Epithelial cell of proximal tubule (primary cell): ENCODE measurements at places on chromosomes 7 and 10. TPM values are rescaled to one million over a fixed set of nuclear protein-coding genes. Genes with fewer than 3 reads are reported as not detected.

Gene SUPV3L1
- 29.0 and 38.0 TPM in 2 replicates for total RNA-seq

GRCh38 chr7:23687011-23687410 is 7.0 kb downstream of the FAM221A start:
- DNase-seq, result no peak

DNA sequence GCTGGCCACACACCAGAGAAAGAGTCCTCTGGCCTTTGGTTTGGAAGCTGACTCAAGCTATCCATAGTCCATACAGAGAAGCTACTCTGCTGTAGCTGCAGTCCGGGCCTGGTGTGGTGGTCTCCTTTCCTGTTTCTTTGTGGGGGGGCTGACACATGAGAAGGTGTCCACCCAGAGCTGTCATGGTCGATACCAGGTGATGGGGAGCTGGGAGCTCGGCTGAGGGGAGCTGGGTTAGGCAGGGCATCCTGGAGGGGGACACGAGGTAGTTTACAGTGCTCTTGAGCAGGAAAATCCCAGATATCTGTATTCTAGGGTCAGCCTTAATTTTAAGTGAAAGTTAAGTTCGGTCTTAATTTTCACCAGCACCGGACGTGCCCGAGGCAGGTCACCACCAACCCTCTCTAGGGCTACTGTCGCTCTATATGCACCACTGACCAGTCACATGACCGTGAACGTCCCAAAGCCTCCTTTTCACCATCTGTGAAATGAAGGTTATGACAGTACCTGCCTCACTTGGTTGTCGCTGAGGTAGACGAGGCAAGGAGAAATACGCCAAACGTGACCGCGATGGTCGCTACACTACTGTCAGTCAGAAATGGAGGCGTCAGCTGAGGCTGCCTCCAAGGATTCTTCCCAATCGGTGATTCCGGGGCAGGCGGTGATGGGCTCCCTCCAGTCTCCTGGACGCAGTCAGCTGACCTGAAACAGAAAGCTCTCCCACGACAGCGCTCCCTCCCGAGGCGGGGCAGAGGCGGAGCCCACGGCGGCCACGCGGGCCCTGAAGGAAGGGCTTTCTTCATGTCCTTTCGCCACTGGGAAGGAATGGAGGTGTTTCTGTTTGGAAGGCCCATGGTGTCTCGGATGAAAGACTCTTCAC is 69.4 kb upstream of the SHH start:
- no peak for DNase-seq

DNA sequence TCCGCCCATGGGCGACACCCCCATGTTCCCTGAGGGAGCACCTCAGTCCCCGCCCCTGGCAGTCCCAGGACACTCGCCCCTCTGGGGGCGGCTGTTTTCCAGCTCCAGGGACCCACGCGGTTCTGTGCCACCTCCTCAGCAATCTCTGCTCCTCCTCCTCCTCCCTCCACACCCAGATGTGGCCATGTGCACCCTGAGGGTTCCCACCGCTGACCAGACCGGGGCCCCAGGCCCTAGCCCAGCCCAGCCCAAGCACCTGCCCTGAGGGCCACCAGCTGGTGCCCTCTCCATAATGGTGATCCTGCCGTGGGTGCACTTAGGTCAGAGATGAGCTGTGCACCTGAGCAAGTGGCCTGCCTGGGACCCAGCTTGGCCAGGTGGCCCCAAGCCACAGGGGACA is 25.1 kb downstream of the AP5Z1 start:
- DNase-seq, result no peak

GRCh38 chr7:121385800-121386179 is 10.3 kb downstream of the FAM3C start:
- DNase-seq, result no peak

GRCh38 chr10:29069941-29070340 is 218.9 kb upstream of the LYZL1 start:
- no peak for DNase-seq

DNA sequence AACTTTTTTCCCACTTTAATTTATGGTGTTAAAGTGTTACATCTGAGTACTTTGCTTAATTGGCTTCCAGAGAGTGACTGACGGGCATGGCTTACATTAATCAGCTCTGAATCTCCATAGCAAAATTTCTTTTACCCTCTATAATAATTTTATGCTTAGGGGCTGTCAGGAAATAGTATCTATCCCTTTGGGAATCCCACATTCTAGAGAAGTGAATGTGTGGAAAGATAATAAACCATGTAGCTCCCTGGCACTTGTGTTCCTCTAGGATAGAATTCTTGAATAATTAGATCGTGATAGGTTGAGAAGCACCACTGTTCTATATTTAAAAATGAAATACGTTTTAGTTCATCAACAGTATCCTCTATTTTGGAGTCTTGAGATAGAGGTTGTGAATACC is 89.6 kb downstream of the DNAJB9 start:
- DNase-seq, result no peak

Gene BUD31
- total RNA-seq, result 134 and 136 TPM in 2 replicates

DNA sequence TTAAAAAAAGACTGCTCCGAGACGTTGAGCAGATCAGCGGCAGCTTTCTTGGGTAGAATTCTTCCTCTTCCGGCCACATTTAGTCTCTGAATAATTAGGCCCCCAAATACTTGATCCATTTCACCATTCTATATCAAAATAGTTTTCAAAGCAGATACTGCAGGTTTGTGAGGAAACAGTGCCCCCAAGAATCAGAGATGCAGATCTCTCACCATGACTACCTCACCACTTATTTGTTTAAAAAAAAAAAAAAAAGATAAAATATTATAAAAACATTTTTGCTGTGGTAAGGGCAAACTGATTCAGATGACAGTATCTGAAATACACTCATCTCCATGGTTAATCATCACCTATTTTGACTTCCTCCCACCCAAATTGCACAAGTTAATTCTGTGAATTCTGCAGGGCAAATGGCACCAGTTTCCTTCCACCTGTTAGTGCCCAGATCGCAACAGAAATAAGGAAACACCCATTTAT is 210.4 kb downstream of the FAM107B start:
- DNase-seq, result no peak

Gene PLAU
- 406 and 970 TPM in 2 replicates for total RNA-seq

DNA sequence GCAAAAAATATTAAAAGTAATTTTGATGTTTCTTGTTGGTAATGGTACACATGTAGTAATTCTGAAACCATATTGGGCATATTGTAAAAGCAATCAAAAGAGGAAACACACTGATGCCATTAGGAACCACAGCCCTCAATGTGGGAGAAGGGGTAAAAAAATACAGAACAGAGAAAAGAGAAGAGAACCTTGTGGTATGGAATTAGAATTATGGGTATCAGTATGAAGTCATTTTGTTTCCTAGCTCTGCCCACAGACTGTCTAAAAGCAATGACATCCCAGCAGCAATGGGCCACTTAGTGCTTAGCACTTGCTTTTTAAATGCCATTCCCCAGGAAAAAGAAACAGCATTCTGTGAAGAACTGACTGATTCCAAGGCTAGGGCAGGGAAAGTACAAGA is 61.5 kb downstream of the CPVL start:
- DNase-seq, result no peak

Gene CALHM2
- 4.6 and 4.7 TPM in 2 replicates for total RNA-seq

Gene GNAT3
- not detected in 2 replicates for total RNA-seq

Gene LGI1
- not detected in 2 replicates for total RNA-seq

DNA sequence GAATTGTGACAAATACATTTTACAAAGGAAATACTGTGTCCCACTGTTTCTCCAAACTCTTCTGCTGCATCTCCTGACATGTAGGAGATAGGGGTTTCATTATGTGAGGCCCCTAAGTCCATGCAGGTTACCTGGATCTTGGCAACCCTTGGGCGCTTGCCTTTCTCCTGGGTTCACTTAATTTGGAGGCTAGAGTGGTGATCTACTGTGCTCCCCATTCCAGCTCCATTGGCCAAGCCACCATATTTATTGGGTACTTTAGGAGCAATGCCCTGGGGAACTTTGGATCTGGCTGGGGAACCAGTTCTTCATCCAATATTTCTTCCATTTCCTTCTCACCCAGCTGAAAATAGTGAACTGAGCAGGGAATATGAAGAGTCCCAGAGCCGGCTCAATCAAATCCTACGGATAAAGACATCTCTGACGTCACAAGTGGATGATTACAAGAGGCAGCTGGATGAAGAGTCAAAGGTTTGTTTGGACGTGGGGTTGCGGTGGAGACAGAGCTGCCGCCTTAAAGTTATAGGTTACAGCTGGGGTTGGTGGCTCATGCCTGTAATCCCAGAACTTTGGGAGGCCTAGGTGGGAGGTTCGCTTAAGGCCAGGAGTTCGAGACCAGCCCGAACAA is 18.5 kb downstream of the MYH16 start:
- no peak for DNase-seq

Gene CXCL12
- total RNA-seq, result 0.46 and 0.94 TPM in 2 replicates

DNA sequence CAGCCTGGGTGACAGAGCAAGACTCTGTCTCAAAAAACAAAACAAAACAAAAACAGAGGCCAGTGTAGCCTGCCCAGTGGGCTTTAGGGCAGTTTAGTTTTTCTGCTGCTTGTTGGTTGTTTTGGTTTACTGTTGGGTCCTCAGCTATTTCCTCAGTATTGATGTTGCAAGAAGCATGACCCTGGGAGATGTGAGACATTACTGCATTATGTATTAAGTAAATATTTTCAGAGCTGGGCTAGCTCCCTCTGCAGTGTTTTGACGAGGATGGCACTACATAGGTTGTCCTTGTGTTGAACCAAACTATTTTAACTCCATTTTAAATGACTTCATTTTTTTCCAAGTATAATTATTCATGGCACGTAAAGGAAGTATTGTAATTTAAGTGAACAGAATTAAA is 4.8 kb downstream of the AKAP9 start:
- DNase-seq, result no peak
